ENCODE measurements at places on chromosomes 7 and 10.

- no peak for DNase-seq
These were observed 4.4 kb upstream of the MPP7 start for GRCh38 chr10:28307267-28307666.

DNA sequence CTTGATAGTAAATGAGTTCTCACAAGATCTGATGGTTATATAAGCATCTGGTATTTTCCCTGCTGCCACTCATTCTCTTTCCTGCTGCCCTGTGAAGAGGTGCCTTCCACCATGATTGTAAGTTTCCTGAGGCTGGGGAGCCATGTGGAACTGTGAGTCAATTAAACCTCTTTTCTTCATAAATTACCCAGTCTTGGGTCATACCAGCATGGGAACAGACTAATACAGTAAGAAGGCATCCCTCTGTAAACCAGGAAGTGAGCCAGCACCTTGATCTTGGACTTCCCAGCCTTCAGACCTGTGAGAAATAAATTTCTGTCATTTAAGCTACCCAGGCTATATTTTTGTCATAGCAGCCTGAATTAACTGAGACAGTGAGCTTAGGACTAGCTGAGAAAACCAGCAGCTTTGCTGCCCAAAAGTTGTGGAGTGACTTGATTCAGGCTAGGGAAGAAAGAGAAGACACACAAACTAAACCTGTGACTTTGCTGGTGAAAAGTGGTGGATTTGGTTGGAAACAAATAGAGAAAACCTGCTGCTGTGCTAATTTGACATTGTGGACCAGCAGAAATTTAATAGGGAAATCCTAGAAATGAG lies 29.7 kb downstream of the PALS2 start:
- DNase-seq, result no peak

DNA sequence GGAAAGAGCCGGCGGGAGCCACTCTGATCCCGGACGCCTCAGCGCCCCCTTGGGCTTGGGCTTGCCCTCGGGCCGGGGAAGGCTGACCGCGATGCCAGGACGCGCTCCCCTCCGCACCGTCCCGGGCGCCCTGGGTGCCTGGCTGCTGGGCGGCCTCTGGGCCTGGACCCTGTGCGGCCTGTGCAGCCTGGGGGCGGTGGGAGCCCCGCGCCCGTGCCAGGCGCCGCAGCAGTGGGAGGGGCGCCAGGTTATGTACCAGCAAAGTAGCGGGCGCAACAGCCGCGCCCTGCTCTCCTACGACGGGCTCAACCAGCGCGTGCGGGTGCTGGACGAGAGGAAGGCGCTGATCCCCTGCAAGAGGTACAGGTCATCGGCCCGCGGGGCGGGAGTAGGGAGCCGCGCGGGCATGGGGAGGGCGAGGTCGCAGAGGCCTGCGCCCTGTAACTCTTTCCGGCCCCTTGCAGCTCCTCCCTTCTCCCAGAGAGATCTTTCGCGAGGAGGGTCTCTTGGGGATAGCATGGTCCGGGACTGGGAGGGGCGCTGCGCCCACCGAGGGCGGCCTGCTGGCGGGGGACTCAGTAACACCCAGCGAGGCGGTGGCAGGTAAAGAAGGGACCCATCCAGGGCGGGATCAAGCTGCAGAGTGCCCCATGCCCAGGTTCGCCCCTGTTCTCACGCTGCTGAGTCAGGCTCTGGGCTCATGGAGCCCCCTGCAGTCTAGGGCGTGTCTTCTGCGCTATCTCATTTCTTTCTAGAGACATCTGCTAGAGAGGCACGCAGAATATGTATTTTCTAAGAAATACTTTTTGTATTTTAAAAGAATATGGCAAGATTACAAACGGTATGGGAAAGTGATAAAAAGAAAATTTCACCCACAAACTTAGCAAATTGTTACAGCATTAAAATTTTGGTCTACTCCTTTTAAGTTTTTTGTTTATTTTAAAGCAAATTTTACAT lies 687 bp downstream of the EPDR1 start:
- no peak for DNase-seq

DNA sequence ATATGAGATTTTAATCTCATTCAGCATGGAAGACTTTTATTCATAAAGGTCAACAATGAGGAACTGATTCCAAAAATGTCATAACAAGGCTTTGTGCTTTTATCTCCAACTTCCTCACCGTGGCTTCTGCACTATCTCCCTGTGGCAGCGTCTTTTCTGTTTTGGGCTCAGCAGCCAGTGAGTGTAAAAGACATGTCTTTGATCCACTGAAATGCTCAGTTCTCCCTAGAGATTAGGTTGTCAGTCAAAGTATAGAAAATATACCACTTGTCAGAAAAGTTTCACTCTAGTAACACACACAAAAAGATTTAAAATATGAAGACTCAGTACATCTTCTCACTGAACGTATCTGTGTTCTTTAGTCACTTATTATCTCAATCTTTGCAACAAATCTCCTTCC lies 901.8 kb upstream of the ZWINT start:
- DNase-seq, result no peak

- DNase-seq, result no peak
These were observed 136.9 kb downstream of the SKIDA1 start for GRCh38 chr10:21388589-21388988.

DNA sequence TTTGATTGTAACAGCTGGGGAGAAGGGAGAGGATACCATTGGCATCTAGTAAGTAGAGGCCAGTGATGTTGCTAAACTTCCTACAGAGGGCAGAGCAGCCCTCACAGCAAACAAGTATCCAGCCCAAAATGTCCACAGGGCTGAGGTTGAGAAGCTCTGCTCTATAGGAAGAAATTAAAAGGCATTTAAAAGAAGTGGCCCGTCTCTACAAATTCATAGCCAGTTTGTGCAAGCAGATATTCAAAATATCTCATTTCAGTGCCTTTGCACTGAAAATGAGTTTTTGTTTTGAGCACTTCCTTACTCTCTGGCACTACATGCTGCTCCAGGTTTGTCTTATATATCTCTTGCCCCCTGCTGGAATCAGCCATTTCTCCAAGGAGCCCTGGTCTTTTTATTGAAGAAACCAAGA lies 330.0 kb downstream of the BBS9 start:
- DNase-seq, result no peak

- no peak for DNase-seq
These were observed 225.2 kb downstream of the ZWINT start for GRCh38 chr10:56135828-56136227.

- DNase-seq, result no peak
These were observed 36.0 kb upstream of the SRGN start for GRCh38 chr10:69051710-69052487.

GRCh38 chr7:100674411-100675104 lies 1.0 kb downstream of the GNB2 start:
- no peak for DNase-seq

DNA sequence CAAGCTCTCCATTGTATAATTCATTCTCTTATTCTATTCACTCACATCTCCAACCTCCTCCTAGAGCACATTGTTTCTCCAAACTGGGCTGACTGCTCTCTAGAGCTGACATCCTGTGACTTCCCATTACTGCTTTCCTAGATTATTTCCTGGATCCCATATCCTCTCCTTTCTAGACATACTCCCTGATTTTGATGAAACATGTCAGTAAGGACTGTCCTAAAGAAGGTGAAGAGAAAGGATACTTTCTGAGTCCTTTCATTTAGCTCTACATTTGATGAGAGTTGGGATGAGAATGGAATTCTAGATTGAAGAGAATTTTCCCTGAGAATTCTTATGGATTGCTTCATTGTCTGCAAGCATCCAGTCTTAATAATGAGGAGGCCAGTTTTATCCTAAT lies 78.8 kb downstream of the CNNM2 start:
- DNase-seq, result no peak

- no peak for DNase-seq
These were observed 886.2 kb downstream of the TYW1 start for GRCh38 chr7:67882843-67883242.

GRCh38 chr7:71679480-71679879 lies 547.5 kb downstream of the GALNT17 start:
- no peak for DNase-seq

DNA sequence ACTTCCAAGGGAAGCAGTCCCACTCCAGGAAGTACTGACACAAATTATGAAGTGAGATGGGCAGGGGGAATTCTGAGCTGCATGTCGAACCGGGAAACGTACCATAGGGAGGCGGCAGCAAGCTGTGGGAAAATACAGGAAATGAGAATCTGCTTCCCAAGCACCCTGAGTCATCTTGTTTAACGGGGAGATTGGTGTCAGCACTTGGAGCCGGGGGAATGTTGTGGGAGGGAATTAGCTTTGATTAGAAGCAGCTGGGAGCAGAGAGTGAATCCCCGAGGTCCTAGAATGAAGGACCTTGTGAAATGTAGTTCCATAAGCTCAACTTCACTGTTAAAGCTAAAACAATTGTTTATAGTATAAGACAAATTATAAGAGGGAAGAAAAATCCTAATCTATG lies 141.4 kb upstream of the PRKCQ start:
- no peak for DNase-seq

- DNase-seq, result no peak
These were observed 5.4 kb downstream of the IDI1 start for GRCh38 chr10:1043532-1043995.

- no peak for DNase-seq
These were observed 35.8 kb upstream of the GALNTL5 start for GRCh38 chr7:151920488-151920887.

GRCh38 chr7:11767148-11767547 lies 64.8 kb downstream of the THSD7A start:
- DNase-seq, result no peak

- no peak for DNase-seq
These were observed 41.8 kb upstream of the TMEM236 start for GRCh38 chr10:17710181-17710580.

DNA sequence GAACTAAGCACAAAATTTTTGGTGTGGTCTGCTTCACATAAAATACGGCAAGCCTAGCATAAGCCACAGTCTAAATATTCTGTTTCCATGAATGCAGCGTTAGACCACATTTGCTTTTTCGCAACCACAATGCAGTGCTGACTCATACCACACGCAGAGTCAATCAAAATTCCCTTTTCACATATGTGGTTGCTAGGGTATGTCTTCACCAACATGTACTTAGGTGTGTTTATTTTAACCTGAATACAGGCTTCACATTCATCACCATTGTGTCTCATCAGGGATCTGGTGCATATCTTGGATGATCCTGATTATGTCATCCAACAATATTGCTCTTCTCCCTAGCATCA lies 90.8 kb downstream of the CHN2 start:
- DNase-seq, result peak; percentile 84

DNA sequence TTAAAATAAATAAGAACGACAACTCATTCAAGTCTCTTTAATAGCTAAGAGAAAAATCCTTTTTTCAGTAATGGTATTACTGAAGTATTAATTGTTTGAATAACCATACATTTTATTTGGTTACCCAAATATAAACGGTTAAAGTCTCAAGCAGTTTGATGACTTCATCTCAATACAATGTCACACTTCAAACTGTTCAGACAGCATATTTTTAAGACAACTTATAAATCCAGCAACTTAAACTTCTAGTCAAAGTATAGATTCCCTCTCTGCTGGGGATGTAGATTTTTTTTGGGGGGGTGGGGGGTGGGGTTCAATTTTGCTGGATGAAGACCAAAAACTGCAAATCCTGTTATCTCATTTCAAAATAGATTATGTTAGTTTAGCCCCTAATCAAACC lies 42.0 kb downstream of the GNA12 start:
- DNase-seq, result no peak

DNA sequence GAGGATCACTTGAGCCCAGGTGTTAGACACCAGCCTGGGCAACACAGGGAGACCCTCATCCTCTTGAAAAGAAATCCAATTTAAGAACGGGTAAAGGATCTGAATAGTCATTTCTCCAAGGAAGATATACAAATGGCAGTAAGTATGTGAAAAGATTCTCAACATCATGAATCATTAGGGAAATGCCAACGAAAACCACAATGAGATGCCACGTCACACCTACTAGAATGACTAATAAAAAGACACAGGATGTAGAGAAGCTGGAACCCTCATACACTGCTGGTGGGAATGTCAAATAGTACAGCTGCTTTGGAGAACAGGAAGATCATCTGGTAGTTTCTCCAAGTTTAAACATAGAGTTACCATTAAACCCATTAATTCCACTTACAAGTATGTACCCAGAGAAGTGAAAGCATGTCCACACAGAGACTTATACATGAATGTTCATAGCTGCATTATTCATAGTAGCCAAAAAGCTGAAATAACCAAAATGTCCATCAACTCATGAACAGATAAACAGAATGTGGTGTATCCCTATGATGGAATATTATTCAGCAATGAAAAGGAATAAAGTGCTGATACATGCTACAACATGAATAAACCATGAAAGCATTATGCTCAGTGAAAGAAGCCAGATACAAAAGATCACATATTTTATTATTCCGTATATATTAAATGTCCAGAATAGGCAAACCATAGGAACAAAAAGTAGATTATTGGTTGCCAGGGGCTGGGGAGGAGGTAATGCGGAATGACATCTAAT lies 13.1 kb upstream of the ZMIZ2 start:
- DNase-seq, result no peak

GRCh38 chr7:77498659-77499379 lies 38.3 kb upstream of the PTPN12 start:
- DNase-seq, result no peak

DNA sequence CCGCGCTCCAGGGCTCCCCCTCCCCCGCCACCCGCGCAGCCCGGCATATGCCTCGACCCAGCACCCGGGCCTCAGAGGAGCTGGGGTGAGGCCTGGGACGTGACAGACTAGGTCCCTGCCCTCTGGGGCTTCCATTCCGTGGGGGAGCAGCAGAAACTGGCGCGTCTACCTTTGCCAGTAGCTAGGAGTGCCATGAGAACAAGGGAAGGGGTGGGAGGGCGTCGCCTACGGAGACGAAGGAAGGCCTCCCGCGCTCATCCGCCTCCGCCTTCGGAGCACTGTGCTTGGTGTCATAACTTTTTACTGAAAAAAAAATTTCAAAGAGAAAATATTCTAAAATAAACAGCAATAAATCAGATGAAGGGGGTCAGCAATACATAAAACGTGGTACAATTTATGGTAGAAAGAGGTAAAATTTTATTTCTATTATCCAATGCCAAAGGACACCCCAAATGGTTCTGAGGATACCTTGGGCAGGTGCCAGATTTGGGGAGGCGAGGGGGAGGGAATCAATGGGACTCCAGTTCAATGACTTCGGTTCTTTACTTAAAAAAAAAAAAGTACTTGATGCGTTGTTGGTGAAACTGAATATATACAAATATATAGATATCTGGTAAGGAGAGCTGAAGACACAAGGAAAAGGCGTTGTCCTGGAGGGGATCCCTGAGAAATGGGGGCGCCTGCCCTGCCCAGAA lies 35.1 kb upstream of the GRID1 start:
- no peak for DNase-seq

- DNase-seq, result no peak
These were observed 2.8 kb downstream of the WNT16 start for GRCh38 chr7:121331574-121331973.

GRCh38 chr10:74587109-74587854 lies 239.1 kb upstream of the KAT6B start:
- DNase-seq, result no peak

DNA sequence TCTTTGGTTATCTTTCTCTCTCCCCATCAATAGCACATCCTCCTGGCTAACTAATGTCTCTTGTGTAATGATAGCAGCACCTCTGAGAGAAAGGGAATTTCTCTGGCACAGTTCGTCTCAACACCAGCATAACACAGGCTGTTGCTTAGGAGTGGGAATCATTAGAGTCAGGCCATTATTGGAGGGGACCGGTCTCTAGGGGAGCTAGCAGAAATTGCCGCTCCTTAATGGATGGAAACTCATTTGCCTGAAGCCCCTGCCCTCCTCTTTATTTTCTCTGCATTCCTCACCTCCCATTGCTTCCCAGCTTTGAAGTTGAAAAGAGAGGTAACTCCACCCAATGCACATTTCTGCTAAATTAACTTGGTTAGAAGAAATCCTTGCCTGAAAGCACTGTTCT lies 11.9 kb downstream of the LRRC4 start:
- no peak for DNase-seq

Data from NCI-H2107 (cell line).